ENCODE measurements at places on chromosomes 11 and 22.

GRCh38 chr11:64219354-64219684, 6.7 kb downstream of the TRPT1 start:
- no peaks in the 10 kb centered on the region for H3K4me1 ChIP-seq
- H3K4me3 ChIP-seq = no peak overlapping the region
- H3K36me3 ChIP-seq = peaks cover 27% of the 10 kb centered on the region
- H3K27ac ChIP-seq = no peak overlapping the region
- H3K27me3 ChIP-seq = no peaks in the 10 kb centered on the region
- no peak for DNase-seq

DNA sequence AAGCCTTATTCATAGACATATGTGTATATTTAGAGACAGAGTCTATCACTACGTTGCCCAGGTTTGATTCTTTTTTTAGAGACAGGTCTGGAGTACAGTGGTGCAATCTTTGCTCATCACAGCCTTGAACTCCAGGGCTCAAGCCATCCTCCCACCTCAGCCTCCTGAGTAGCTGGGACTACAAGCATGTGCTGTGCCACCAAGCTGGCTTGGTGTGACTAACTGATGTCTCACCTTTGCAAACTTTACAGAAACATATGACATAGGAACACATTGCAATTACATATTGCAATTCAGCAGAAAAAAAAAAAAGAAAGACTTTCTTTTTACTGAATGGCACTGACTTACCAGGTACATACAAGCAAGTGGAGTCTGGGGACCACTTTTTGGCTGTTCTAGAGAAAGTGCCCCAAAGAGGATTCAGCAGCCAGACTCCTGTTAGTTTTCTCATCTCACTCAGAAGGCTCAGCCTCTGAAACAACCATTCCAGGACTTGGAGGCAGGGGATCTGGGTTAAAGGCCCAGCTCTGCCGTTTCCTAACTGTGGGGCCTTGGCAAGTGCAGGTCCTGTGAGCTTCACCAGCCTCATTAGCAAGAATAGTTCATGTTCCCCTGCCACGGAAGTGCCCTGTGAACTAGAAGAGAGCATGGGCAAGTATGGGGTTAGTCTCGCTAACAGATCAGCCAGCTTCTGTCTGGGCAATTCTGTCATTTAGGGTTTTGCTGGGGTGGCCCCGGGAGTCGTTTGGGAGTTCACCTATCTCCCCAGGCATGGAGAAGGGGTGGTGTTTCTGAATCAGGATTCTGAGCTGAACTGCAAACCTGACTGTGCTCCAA, 11.3 kb upstream of the NFAM1 start:
- no peak for DNase-seq
- no peaks in the 10 kb centered on the region for H3K36me3 ChIP-seq
- no peaks in the 10 kb centered on the region for H3K27me3 ChIP-seq
- peaks cover 27% of the 10 kb centered on the region for H3K4me1 ChIP-seq

DNA sequence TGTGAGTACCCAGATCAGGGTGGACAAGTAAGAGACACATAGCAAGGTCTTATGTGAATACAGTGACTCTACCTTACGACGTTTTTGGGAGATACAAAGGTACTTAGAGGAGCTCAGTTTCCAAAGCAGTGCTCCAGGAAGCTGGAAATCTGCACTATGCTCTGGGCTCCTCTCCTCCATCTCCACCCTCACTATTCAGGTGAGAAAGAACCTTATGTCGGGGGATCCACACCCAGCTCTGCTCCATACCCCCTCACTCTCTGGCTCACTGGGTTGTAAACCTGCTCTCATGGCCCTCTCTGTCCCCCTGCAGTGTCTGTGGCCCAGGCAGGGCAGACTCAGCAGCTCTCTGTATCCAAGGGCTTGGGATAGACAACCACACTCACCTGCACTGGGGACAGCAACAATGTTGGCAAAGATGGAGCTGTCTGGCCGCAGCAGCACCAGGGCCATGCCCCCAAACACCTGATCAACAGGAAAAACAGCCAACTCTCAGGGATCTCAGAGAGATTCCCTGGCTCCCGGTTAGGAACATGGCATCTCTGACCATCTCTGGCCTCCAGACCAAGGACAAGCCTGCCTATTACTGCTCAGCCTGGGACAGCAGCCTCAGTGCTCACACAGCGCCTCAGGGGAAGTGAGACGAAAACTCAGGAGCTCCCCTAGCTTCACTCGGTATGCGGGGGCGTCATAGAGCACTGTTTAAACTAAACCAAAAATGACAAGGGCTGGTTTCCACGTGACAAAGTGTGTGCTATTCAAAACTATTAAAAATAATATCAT, 60.9 kb upstream of the TOP3B start:
- H3K27ac ChIP-seq = no peak overlapping the region
- H3K4me3 ChIP-seq = no peak overlapping the region
- peaks cover 19% of the 10 kb centered on the region for H3K27me3 ChIP-seq
- no peaks in the 10 kb centered on the region for H3K4me1 ChIP-seq

DNA sequence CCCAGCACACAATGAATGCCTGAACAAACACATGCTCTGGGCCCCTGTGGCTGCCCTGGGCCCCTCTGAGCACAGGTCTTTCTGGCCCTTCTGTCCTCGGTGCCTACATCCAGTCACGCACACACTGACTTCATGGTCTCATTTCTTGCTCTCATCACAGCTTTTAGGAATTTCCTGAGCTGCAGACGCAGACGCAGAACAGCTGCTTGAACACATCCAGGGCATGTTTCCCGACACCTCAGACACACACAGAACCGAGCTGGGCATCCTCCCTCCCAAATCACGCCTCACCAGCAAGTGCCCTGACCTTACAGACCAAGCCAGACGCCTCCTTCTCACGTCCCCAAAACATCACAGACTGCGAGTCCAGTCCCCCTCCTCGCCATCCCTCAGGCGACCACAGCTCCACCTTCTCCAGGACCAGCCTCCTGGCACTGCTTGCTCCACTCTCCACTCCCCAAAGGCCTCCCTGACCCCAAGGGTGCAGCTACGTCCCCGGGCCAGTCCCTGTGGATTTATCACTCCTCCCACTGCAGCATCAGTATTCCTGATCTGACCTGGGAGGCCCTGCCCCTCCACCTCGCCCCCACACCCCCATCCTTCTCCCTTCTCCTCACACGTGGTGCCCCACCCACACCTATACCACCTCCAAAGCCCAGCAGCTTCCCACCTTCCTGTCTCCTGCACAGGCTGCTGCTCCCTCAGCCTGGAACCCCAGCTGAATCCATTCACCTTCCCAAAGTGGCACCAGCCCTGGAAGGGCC, 12.9 kb downstream of the SIRT3 start:
- no peak overlapping the region for H3K27ac ChIP-seq
- H3K27me3 ChIP-seq = no peaks in the 10 kb centered on the region
- H3K4me3 ChIP-seq = no peak overlapping the region
- peaks cover 9% of the 10 kb centered on the region for H3K36me3 ChIP-seq
- no peak for DNase-seq

DNA sequence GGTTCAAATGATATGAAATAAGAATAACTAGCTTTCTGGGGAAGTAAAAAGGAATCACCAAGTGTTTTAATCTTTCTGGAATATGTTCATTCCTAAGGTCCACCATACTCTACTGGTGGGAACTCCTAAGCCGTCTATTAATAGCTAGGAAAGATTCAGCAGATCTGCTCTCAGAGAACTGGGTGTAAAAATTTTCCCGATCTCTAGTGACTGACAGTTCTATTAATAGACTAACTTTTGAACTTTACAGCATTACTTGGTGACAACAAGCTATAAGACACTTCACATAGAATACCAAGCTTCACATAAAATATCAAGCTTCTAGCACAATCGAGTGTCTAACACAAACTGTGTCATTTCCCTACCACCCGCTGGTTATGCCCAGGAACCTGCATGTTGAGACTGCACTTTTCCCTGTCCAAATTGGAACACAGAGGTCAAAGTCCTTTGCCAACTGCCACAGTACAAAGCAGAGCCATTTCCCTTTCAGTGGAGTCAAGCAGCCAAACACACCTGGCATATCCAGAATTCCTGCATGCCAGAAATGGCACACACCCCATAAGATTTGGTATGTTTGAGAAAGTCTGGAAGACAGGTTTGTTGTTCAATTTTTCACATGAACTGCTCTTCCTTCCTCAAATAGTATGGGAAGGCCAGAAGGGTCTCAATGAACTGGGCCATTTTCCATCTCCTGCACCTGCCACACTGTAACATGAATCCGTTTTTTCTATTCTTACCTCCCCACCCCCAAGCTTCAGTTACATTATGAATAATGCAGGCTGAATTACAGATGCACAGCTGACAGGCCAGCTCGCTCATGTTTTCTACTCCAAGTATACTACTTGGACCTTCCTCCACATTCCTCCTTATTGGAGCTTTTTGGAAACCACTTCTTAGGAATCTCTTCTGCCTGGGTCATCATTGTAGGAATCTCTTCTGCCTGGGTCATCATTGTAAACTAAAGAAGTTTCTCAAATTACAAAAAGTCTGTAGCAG, 3.7 kb downstream of the OSBP start:
- no peak overlapping the region for H3K27ac ChIP-seq
- H3K4me1 ChIP-seq = peaks cover 39% of the 10 kb centered on the region
- no peaks in the 10 kb centered on the region for H3K27me3 ChIP-seq
- DNase-seq = no peak
- H3K4me3 ChIP-seq = peak overlapping the region; percentile 99

GRCh38 chr11:115244296-115244695, 259.9 kb downstream of the CADM1 start:
- no peaks in the 10 kb centered on the region for H3K4me1 ChIP-seq
- H3K36me3 ChIP-seq = no peaks in the 10 kb centered on the region
- no peak overlapping the region for H3K27ac ChIP-seq

GRCh38 chr11:2899080-2899783, 13.7 kb upstream of the CDKN1C start:
- H3K4me1 ChIP-seq = peaks cover 34% of the 10 kb centered on the region
- DNase-seq = no peak
- peak overlapping the region; percentile 59 for H3K4me3 ChIP-seq
- no peaks in the 10 kb centered on the region for H3K27me3 ChIP-seq

DNA sequence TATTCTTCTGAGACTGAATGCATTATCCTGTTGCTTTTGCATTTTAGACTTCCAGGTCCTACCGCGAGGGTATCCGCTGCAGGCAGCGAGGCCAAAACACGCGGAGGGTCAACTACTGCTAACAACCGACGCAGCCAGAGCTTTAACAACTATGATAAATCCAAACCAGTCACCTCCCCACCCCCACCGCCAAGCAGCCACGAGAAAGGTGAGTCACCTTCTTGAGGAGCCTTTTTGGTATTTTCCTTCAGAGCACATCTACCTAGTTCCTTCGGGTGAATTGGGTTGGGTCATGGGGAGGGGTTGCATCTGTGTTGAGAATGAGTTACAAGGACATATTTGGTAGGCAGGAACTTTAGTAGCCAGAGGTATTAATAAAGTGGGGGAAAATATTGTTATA, 179.8 kb downstream of the NAV2 start:
- no peak overlapping the region for H3K4me3 ChIP-seq
- H3K4me1 ChIP-seq = no peaks in the 10 kb centered on the region
- H3K27me3 ChIP-seq = no peaks in the 10 kb centered on the region
- H3K36me3 ChIP-seq = no peaks in the 10 kb centered on the region
- H3K27ac ChIP-seq = no peak overlapping the region
- DNase-seq = no peak

DNA sequence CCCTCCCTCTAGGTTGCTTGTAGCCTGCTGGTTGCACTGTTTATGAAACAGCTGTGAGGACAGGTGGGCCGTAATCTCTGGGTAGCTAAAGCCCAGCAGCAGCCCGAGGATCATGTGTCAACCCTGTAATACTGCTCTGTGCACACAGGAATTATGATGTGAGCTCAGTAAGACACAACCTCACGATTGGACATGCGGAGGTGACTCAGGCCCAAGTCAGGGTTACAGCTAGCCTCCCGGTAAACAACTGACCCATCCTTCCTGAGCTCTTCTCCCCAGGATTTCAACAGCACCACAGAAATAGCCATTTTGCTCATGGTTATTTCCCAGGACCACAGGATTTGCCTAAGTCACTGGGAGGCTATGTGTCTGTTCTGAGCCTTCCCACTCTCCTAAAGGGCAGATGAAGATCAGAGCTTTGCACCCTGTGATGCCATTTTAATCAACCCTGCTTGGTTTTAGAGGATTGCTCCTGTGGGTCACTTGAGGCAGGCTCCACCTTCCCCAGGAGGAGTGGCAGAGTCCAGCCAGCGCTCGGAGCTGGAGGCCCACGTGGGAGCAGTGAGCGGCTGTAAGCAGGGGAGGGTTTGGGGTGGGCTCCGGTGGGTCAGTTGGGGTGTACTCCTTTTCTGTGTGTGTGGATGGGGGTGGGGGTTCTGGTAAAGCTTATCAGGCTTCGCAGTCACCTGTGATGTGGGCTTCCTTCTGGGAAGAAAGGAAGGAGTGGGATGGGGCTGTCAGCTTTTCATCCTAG, at the start of gene AMPD3:
TSS of gene AMPD3 (plus strand) at position 387 of the 754 bp plus-strand sequence. CDS start 6,256 bp downstream, outside the sequence.
- H3K27ac ChIP-seq = peak within 1 kb of the TSS; percentile 92
- H3K4me1 ChIP-seq = peaks cover 61% of the 10 kb centered on the region
- peaks cover 8% of the 10 kb centered on the region for H3K36me3 ChIP-seq
- H3K27me3 ChIP-seq = peaks cover 15% of the 10 kb centered on the region

DNA sequence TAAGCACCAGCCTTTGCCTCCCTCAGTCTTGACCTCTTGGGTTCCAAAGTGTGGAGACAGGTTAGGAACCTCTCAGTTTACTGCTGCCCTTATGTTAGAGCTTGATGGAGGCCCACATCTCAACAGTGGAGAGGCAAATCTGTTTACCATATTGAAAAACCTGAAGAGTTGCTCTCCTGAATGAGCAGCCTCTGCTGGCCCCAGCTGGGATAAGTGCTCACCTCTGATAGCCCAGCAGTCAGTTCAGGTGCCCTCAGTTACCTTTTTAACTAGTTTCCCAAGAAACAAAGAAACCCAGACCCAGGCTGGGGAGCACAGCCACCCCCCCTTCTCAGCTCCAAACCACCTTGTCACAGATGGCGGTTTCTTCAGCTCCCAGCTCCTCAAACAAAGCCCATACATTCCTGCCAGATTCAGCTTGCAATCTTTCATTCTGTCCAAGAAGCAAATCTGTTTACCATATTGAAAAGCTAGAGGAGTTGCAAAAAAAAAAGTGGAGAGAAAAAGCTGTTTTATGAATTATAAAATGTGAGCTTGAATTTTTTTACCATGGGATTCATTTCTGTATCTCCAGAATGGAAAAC, 57.2 kb downstream of the PPFIBP2 start:
- H3K4me1 ChIP-seq = peaks cover 2% of the 10 kb centered on the region
- no peaks in the 10 kb centered on the region for H3K36me3 ChIP-seq
- peaks cover 41% of the 10 kb centered on the region for H3K27me3 ChIP-seq
- no peak overlapping the region for H3K4me3 ChIP-seq
- H3K27ac ChIP-seq = no peak overlapping the region

GRCh38 chr11:127073621-127074020, 73.1 kb upstream of the KIRREL3 start:
- DNase-seq = no peak
- no peaks in the 10 kb centered on the region for H3K4me1 ChIP-seq
- no peaks in the 10 kb centered on the region for H3K27me3 ChIP-seq

DNA sequence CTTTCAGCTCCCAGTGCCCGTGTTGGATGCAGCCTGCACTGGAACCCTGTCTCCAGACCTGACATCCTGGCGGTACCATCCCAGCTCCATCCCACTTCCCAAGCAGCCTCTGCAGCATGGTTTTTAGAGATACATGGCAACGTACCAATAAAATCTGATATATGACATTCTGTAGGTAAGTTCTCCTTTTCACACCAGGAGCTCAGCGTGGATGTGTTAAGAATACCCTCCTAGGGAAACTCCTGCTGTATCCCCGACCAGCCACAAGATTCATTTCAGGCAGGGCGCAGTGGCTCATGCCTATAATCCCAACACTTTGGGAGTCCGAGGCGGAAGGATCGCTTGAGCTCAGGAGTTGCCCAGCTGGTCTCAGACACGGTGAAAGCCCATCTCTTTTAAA, 15.4 kb downstream of the APOL5 start:
- no peak for DNase-seq
- no peak overlapping the region for H3K27ac ChIP-seq
- no peaks in the 10 kb centered on the region for H3K27me3 ChIP-seq
- H3K4me1 ChIP-seq = no peaks in the 10 kb centered on the region

All from T-helper 2 cell treated with Interferon-gamma antibody and Interleukin-4, amounts not matched to agents 5 μg/mL and 100 μg/mL, for 36 hours (primary cell).